ENCODE measurements at places on chromosomes 3 and 15.

GRCh38 chr3:11212784-11213183 is 58.5 kb downstream of the HRH1 start:
- DNase-seq, result no peak

DNA sequence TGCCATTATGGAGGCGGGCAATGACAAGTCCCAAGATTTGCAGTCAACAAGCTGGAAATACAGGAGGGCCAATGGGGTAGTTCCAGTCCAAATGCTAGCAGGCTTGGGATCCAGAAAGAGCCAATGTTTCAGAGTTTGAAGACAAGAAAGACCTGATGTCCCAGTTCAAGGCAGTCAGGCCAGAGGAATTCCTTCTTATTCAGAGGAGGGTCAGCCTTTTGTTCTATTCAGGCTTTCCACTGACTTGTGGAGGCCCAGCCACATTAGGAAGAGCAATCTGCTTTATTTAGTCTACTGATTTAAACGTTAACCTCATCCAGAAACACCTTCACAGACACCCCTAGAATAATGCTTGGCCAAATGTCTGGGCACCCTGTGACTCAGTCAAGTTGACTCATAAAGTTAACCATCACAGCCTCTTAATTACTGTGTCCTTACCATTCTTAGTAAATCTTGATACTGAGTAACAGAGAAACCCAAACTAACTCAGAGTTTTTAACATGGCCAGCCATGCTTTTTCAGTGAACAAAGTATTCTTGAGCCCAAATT is 50.9 kb upstream of the NPHP3 start:
- no peak for DNase-seq

DNA sequence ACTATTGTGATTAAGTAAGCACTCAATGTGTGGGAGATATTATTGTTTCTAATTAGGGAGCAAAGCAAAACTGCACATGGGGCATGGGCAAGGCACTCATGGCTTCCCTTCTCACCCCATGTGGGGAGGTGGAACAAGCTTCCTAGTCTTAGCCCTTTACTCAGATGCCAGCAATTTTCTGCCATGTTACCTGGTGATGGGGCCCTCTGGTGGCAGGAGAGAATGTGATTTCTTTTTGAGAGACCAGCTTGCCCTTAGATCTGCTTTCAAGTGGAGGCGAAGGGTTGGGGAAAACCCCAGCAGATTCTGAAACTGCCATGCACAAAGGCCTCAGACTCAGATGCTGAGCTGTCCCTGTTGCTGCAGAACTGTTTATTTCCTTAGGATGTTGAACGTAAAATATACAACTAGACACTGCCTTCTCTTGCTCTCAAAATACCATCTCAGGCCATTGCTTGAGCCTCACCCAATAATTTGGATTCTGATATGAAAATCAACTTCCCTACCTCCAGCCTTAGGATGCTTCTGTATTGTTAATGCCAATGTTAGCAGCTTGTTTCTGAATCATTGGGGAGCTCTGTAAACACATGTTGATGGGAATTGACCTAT is 130.2 kb upstream of the TPRG1 start:
- peak; percentile 23 for DNase-seq

- DNase-seq, result no peak
Measured at GRCh38 chr15:67902579-67903009, 62.7 kb upstream of the RNU6-1 start.

DNA sequence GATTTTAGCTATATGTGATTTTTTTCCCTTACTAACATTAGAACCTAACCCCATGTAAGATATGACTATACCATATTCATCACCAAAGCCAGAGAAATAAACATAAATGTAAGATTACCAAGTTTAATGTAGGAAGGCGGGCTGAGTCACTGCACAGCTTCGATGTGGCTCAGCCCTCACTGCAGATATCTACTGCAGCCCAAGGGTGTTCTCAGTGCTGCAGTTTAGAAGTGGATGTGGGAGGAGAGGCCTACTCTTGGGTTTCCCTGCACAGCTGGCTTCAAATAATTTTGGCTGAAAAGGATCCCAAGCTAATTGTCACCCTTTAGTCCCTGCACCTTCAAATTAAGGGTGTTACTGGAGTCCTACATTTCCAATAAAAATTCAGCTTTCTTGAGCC is 9.3 kb downstream of the ARPP19 start:
- DNase-seq, result no peak
